ENCODE measurements at places on chromosomes 2 and 18.

GRCh38 chr2:216379977-216380376 lies 7.7 kb upstream of the MARCHF4 start:
- no peak for DNase-seq

GRCh38 chr2:237987268-237987667 lies 20.5 kb downstream of the UBE2F start:
- no peak for DNase-seq

GRCh38 chr2:163659224-163659623 lies 76.6 kb downstream of the FIGN start:
- no peak for DNase-seq

- no peak for DNase-seq
Measured at GRCh38 chr2:237298151-237299118, 115.5 kb downstream of the COL6A3 start.

- DNase-seq = no peak
Measured at GRCh38 chr18:34591920-34592444, 118.1 kb upstream of the DTNA start.

DNA sequence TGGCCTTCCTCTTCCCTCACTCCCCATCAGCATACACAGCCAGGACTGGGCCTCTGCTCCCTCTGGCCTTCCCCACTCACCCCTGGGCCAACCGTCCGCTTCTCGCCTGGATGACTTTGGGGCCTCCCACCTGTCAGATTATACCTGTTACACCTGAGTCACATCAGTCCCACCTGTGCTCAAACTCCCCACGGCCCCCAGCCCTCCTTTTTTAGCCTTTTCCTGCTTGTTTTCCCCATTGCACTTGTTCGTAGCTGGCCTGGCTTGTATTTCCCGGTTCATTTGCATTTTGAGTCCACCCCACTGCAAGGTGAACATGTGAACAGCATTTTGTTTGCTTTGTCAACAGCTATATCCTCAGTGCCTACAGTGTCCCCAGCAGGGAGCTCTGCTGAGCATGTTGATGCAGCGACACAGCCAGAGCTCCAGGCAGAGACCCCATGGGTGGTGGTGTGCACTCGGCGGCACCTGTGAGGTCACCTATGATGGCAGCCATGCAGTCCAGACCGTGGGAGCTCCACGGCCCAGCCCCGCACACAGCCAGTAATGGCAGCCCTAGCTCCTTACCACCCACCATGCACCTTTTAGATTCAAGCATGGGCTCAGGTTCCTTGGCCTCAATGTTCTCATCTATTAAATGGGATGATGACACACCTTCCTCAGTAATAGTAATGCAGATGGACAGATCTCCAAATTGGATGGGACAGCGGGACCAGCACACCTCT lies 276.4 kb upstream of the HS6ST1 start:
- no peak for DNase-seq

GRCh38 chr18:39599251-39599650 lies 2033.7 kb upstream of the CELF4 start:
- no peak for DNase-seq

DNA sequence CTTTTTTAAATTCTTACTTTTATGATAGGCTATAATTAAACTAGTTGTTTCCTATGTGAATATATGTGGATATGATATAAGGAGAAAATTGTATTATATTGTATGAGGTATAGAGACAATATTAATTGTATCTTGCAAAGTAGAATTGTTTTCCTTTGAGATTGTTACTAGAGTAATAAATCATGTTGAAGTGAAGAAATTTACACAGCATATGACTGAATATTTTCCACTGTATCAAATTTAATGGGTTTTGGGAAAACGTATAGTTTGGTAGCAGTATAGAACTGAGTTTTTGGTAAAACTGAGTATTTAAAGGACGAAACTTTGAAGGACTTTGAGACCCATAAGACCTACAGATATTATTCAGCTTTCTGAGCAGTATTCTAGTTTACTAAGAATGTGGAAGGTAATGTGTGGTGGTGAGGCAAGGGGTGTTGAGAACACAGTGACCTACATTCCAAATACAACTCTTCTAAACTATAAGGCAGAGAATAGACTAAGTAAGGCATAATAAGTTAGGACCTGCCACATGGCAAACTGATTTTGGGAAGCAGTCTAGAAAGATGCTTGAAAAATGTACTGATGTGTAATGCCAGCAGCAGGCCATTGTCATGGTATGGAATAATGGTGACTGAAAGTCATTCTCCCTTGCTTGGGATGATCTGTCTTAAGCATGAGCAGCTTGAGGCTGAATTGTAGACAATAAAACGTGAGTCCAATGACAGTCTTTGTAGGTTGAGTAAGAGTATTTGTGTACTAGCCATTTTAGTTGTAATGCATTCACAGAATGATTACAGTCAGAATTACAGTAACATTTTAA lies 29.6 kb downstream of the PKP4 start:
- no peak for DNase-seq

DNA sequence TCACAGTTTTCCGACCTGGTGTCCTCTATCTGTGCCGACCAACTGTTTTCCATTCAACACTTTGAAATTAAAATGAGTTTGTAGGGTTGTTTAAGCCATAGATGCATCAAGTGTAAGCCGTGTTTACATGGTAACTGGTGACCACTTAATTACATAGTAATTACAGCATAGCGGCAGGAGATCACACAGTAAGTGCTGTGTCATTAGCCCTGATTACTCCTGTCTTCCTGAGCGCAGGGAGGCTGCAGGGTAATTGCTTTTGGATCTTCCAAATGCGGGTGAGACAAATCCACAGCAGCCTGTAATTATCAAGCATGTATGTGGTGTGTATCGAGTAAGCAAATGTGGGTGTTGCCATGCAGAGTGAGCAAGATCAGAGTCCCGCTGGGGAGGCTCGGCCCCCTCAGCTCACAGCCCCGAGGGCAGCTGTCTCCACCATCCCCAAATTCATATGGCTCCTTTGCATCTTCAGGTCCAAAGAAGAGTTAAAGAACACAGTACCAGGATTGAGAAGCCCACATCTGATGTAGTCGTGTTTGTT lies 71.5 kb upstream of the HDAC4 start:
- no peak for DNase-seq

DNA sequence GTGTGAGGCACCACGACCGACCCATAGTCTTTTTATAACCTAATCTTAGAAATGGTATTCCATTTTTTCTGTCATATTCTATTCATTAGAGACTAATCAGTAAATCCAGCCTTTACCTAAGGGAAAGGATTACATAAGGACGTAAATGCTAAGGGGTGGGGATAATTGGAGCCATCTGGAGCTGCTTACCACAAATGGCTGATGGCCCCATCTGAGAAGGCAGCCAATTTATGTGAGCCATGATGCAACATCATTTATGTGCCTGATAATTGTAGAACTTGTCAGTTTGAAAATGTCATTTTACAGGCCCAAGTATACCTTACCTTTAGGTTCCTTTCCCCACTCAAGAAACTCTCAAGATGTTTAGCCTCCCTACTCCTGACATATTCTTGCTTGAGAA lies 44.0 kb downstream of the ARHGEF33 start:
- no peak for DNase-seq
